NCI-H526 treated with DMSO at 0.1 percent for 48 hours (cell line): ENCODE measurements at places on chromosomes 3 and 15.

GRCh38 chr3:111861391-111861790, 2.3 kb downstream of the PHLDB2 start:
- DNase-seq, result no peak

- no peak for DNase-seq
Measured at GRCh38 chr3:187619461-187619860, 50.7 kb downstream of the SST start.

GRCh38 chr3:47370887-47371697, 9.7 kb upstream of the PTPN23 start:
- DNase-seq, result no peak

- DNase-seq, result peak; percentile 18
Measured at GRCh38 chr3:100099621-100100020, 14.7 kb downstream of the FILIP1L start.
